ENCODE measurements at places on chromosomes 1 and 21. TPM values are rescaled to one million over a fixed set of nuclear protein-coding genes. Genes with fewer than 3 reads are reported as not detected.

The SIK1 gene
- total RNA-seq: not detected

DNA sequence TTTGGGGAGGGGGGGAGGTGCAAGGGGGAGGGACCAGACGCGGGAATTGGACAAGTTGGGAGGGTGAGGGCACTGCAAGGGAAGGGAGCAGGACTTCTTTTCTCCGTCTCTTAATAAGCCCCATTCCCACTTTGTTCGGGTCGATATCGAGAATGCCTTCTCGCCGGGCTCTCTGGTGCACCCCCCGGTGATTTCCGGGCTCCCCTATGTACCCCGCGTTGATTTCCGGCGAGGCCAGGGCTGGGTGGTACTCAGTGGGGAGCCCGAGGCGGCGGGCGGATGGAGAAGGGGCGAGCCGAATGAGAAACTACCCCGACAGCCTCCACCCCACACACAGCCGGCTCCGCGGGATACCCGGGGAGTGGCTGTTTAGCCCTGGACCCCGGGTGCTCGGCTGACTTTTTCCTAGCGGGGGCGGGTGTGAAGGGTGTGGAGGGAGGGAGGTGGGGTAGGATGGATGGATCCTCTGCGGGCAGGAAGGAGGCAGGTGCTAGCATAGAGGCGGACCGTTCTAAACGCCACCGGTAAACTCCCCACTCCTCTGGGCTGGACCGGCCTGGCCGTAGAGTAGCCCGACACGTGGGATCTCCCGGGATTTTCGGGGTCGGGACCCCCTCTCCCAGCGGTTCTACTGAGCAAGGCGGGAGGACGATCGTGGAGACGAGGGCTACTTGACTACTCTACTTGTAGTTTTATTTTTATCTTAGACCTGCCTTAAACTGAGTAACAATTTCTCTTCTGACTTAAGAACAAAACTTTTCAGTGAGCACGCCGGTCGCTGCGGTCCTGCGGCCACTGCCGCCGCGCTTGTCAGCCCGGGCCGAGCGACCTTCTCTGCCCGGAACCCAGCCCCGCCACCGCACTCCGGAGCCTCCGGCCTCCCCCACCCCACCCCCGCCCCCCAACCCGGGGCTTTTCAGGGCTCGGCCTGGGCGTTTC is 1.0 kb downstream of the RNF220 start:
- peak; percentile 58 for DNase-seq

DNA sequence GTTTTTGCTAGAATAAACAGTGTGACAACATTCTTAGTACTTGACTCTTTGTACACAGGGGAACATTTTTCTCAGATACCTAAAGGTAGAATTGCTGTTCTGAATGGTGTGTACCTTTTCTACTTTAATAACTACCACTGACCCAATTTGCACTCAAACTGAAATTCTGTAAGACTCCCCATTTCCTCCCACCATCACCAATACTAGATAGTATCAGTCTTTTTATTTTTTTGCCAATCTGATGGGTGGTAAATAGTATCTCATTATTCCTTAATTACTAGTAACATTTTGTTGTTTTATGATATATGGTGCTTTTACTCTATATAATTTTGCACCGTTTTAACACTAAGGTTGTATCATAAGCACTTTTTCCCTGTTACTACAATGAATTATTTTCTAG is 28.8 kb upstream of the GCLM start:
- DNase-seq: no peak

- no peak for DNase-seq
Measured at GRCh38 chr21:34913811-34914210, 135.3 kb downstream of the RUNX1 start.

The OR10J1 gene
- total RNA-seq: not detected

The LRRC42 gene
- 79.6 TPM for total RNA-seq

The CDC42SE1 gene
- 44.1 TPM for total RNA-seq

DNA sequence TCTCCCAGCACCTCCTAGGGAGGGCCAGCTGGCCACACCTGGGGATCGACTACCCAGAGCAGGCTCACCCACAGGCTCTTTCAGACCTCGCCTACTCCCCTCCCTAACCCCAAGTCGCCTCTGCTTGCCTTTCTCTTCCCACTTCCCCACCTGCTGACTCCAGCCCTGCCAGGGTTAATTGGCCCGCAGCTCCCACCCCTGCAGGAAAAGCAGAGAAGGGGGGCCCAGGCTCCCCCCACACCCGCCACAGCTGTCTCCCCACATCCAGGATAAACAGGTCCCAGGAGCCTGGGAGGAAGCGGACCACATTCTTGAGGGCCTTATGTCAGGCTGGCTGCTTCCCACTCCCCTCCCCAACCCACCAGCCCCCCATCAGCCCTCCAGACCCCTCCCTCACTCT is 45.0 kb downstream of the TAS1R2 start:
- no peak for DNase-seq

The MYBPH gene
- not detected for total RNA-seq

The CAMK2N1 gene
- total RNA-seq: 20.5 TPM

The RGS8 gene
- total RNA-seq: not detected

The AIRE gene
- not detected for total RNA-seq

DNA sequence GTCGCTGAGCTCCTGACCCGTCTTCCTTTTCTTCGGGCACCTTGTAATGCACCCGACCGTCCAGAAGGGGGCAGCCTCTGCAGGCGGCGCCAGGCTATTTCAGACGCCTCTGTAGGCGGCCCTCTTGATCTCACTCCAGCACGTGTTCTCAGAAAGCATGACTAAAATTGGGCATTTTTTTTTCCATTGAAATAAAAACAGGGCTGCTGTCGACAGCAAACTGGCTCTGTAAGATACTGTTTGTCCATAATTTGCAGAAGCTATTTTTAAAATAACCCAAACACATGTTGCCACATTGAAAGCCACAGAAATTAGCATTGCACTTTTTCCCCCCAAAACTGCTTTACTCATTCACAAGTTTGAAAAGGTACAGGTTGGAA is 78.0 kb downstream of the STUM start:
- DNase-seq: peak; percentile 74

- DNase-seq: no peak
Measured at GRCh38 chr21:43190544-43190943, 21.7 kb downstream of the CRYAA start.

DNA sequence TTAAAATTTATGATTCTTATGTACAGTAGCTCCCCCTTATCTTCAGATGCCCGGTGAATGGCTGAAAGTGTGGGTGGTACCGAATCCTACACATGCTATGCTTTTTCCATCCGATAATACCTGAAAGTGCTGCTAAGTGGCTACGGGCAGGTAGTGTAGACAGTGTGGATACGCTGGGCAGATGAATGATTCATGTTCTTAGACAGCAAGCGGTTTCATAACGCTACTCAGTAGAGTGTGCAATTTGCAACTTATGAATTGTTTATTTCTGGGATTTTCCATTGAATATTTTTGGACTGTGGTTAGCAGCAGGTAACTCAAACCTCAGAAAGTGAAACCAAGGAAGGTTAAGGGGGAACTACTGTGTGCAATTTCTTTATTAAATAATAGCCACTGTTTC is 7.5 kb downstream of the PCP4 start:
- DNase-seq: no peak

The ARHGEF10L gene
- total RNA-seq: 7.6 TPM

The KIF26B gene
- total RNA-seq: not detected

GRCh38 chr1:25796811-25797458 is 3.1 kb upstream of the SELENON start:
- DNase-seq: peak; percentile 71

DNA sequence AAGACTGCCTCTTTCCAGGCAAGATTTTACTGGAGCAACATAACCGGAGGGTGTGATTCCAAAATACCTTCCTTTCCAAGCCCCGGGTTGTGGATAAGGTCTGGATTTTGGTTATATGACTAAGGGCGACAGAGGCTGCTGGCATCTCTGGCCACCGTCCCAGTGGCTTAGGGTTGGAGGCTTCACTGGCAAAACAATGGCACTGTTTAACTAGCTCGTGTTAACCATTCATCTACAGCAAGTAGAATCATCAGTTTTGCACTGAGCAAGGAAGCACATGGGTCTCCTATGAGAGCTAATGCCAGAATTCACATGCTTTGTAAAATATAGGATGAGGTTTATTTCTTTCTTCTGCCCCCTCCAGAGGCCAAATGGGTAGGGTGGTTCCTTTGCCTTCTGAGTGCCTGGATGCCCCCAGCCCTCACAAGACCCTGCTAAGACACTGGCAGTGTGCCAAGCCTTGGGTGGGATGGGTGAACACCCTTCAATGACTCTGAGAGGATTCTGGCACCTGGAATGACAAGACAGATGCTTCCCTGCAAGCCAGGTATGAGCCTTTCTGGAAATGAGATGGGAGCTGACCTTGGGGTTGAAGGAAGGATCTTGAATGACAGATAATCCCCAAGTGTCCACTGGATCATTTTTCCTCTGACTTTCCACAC is 36.8 kb downstream of the DHCR24 start:
- DNase-seq: peak; percentile 80

- DNase-seq: no peak
Measured at GRCh38 chr1:217522277-217522676, 108.6 kb downstream of the GPATCH2 start.

GRCh38 chr1:209772126-209772525 is 12.2 kb downstream of the C1orf74 start:
- DNase-seq: no peak

Measured in MG63 (cell line).